Activated naive CD4-positive, alpha-beta T cell treated with anti-CD3 and anti-CD28 coated beads for 36 hours (primary cell): ENCODE measurements at places on chromosomes 6 and 20. TPM values are rescaled to one million over a fixed set of nuclear protein-coding genes. Genes with fewer than 3 reads are reported as not detected.

Gene CLVS2
- total RNA-seq, result not detected

Gene LSM2
- total RNA-seq, result 174 TPM

Gene HLA-DOA
- 1.4 TPM for total RNA-seq

DNA sequence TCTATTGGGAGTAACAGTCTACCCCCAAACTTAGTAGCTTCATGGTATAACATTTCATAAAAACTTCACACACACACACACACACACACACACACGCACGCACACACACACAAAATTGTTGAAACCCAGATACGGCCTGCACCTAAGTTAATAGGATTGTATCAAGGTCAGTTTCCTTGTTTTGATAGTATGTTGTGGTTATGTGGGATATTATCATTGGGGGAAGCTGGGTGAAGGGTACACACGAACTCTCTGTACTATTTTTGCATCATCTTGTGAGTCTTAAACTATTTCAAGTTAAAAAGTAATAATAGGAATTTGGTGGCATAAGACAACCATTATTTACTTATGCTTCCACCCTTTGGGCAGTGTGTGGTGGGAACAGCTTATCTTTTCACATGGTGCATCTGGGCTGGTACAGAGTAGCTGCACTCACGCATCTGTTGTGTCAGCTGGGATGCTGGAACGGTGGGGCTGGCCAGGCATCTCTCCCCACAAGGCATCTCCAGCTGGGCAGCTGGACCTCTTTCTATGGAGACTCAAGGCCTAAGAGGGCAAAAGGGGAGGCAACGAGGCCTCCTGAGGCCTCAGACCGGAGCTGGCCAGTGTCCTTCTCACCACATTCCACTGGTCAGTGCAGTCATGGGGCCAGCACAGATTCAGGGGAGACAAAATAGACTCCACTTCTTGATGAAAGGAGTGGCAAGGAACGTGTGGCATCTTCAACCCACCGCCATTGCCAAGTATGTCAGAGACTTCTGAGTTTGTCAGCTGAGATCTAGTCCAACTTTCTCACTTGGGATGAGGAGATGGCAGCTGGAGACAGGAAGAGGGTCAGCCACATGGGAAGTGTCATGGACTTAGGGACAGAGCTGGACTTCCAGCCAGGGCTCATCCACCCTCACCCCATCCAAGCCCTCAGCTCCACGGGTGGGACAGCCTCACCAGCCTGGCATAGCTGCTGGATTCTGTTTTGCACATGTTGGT, 20.5 kb upstream of the IP6K3 start:
- DNase-seq, result no peak

Gene NMBR
- not detected for total RNA-seq

DNA sequence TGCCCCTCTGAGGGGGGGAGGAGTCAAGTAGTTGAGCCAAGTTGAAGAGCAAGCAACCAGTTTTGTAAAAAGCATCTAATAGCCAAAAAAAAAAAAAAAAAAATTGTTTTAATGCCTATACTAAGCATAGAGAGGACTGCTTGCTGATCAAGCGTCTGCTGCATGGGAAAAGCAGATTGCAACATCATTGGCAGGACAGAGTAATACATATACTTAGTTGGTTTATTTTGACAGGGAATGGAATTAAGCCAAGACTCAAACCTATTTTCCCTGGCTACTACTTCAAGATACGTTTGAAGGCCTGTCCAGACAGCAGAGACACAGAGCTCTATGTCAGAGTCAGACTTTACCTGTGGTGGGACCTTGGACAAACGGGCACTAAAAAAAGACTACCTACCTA, 120.5 kb downstream of the RTN4IP1 start:
- DNase-seq, result no peak

- DNase-seq, result peak; percentile 76
Measured at GRCh38 chr6:14079433-14079832, 38.1 kb upstream of the CD83 start.
